ENCODE measurements at places on chromosomes 1 and 21. TPM values are rescaled to one million over a fixed set of nuclear protein-coding genes. Genes with fewer than 3 reads are reported as not detected.

SGIP1 gene
- 0.11 TPM for total RNA-seq

FAM163A gene
- not detected for total RNA-seq

SLC22A15 gene
- 7.1 TPM for total RNA-seq

IFI44 gene
- 78.8 TPM for total RNA-seq

PMVK gene
- total RNA-seq, result 22.0 TPM

OVAAL gene
- total RNA-seq, result not detected

ASPM gene
- 39.2 TPM for total RNA-seq

OR2T33 gene
- not detected for total RNA-seq

IL22RA1 gene
- total RNA-seq, result 7.0 TPM

PEX11B gene
- 25.4 TPM for total RNA-seq

LCE3E gene
- 2.0 TPM for total RNA-seq

ESRRG gene
- total RNA-seq, result 0.07 TPM

ADARB1 gene
- total RNA-seq, result 29.2 TPM

HHAT gene
- total RNA-seq, result 4.2 TPM

AGTRAP gene
- total RNA-seq, result 83.9 TPM

CXADR gene
- 18.3 TPM for total RNA-seq

GBP3 gene
- total RNA-seq, result 19.6 TPM

PSMB4 gene
- total RNA-seq, result 323 TPM

KCNA10 gene
- total RNA-seq, result not detected

ATP5PB gene
- total RNA-seq, result 386 TPM

IQGAP3 gene
- total RNA-seq, result 35.7 TPM

YBX1 gene
- 1,172 TPM for total RNA-seq

PTPN22 gene
- 0.17 TPM for total RNA-seq

ZNF683 gene
- not detected for total RNA-seq

MIA3 gene
- total RNA-seq, result 44.1 TPM

All from foreskin keratinocyte (primary cell).